ENCODE measurements at places on chromosomes 1 and 21.

DNA sequence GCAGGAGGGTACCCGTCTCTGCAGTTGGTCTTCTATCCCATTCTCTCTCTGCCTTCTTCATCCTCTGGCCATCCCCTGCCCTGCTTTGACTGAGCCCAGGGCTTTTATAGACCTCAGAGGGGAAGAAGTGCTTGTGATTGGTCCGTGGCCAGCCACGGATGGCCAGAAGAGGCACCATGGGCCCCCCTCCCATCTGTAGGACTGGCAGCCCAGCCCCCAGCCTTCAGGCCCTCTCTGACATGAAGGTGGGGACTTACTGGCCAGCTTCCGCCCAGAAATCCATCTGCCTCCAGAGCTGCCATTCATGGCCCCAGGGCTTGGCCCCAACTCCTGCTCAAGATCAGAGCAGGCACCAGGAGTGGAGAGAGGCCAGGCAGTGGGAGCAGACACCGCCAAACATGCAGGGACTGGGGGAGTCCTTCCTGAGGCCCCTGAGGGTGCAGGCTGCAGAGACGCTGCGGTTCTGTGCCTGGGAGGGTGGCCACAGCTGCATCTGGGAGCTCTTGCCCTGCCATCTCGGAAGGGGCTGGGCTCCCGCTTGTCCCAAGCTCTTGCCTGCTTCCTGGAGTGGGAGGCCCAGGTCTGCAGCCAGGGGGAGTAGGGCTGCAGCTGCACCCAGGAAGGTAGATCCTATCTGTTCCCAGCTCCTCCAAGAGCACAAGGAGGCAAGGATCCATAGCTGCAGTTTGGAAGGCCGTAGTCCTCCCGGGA lies 698.6 kb upstream of the B3GALT2 start:
- DNase-seq: no peak

- no peak for DNase-seq
Measured at GRCh38 chr1:115168026-115168425, 78.7 kb upstream of the TSPAN2 start.

GRCh38 chr1:5999711-6000443 lies 7.7 kb upstream of the NPHP4 start:
- no peak for DNase-seq

DNA sequence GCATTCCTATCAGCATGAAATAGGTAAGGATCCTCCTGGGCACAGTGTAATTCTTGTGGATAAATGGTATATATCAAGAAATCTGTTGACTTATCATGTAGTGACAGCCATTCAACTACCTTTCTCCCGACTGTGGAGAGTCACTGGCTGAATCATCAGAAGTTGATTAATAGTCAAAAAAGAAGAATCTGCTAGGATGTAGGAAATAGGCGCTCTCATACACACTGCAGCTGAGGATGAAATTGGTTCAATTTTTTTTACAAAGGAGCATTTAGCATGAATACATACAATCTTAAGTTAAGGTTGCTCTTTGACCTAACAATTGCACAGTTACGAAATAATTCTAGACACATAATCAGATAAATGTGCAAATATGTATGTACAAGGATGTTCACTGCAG lies 486.8 kb downstream of the ADGRL2 start:
- DNase-seq: no peak

DNA sequence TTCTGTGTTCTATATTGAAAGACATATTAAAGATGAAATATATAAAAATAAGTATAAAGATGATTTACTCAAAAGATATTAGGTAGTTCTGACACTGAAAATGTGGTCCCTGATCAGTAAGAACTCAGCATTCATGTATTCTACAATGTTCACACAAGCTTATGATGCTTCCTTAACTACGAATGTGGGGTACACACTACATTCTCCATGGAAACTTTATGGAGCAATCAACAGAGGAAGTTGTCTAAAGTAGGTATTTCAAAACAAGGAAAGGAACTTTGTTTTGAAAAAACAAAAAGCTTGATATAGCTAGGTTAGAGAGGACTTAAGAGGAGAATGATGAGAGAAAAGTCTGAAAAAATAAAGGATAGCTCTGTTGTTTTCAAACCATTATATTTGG lies 119.7 kb upstream of the RGS18 start:
- DNase-seq: no peak

DNA sequence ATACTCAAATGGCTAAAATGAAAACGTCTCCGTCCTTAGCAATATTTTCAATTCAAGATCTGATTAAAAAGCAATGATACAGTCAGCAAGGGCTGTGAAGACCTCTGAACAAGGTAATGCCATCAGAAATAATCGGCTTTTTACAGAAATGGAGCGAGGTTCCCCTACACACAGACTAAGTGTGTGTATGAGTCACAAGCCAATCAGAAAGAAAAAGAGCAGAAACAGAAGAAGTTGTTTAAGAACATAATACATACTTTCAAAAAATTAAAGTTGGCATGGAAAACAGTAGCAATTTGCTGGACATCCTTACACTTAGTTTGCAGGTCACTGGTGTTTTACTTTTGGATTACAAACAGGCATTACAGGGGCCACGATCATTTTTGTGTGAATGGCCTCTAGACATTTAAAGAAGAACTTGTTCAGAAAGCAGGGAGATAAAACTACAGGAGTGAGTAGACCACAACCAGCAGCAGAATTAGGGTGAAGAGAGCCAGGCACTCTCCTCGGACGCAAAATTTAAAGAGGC lies 350.0 kb upstream of the RUNX1 start:
- DNase-seq: no peak

GRCh38 chr21:38322311-38322950 lies 65.6 kb downstream of the KCNJ15 start:
- no peak for DNase-seq

DNA sequence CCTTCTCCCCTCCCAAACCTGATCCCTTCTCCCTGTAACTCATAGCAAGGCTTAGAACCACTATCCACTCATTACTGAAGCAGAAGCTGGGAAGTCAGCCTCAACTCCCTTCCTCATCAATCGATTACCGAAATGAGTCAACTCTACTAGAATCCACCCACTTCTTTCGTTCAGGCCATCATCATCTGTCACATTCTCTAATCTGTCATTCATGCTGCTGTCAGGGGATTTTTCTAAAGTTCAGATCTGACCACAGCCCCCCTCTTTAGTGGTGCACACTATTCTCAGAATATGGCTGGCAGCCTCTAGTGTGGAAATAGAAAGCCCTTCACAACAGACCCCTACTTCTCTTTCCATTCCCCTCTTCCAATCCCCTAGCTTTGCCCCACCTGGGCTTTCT lies 5.1 kb downstream of the NT5C1A start:
- peak; percentile 91 for DNase-seq

- no peak for DNase-seq
Measured at GRCh38 chr1:50417946-50418599, 5.2 kb downstream of the DMRTA2 start.

GRCh38 chr1:207875532-207875931 lies 35.4 kb downstream of the CD34 start:
- DNase-seq: no peak

DNA sequence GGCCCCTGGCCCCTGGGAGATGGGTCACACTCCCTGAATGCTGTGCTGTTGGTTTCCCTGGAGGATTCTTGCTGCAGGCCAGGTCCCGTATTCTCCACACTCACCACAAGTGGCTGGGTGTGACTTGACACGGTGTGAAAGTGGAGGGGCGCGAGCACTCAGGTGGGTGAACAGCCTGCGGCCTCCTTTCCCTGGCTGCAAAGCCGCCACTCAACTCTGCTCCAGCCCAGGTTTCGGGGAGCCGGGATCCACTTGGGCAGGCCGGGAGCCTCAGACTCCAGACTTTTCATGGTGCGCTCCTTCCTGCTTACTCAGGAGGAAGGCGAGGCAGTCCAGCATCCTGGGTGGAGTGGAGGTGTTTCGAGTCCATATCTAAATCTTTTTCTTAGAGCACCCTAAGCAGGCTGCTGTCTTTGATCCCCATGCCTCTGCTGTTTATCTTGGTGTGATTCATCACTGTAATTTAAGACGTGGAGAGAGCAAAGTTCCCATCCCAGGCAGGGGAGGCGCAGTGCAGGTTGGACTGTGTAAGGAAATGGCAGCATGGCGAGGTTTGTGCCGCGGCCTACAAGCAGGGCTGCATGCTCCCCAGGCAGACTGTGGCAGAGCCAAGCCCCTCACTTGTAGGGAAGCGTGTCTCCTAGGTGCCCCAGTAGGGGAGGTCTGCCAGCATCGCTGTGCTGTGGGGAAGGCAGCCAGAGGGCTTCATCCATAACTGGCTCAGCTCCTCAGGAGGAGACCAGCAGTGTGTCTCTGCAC lies 29.6 kb downstream of the VANGL1 start:
- DNase-seq: no peak
